ENCODE measurements at places on chromosomes 13 and 19.

- no peak for DNase-seq
Observed at GRCh38 chr13:101398920-101399319, 17.4 kb downstream of the NALCN start.

GRCh38 chr19:51660975-51661600 is 14.5 kb upstream of the SIGLEC14 start:
- DNase-seq: no peak

GRCh38 chr19:16824658-16825311 is 4.4 kb upstream of the SIN3B start:
- no peak for DNase-seq

GRCh38 chr19:48842789-48843162 is 6.5 kb upstream of the HSD17B14 start:
- DNase-seq: no peak

GRCh38 chr19:30011051-30011578 is 69.1 kb downstream of the URI1 start:
- DNase-seq: no peak
